ENCODE measurements at places on chromosomes 16 and 17.
A peak's percentile ranks its signal among the peaks of the same experiment; 100 is the strongest.

DNA sequence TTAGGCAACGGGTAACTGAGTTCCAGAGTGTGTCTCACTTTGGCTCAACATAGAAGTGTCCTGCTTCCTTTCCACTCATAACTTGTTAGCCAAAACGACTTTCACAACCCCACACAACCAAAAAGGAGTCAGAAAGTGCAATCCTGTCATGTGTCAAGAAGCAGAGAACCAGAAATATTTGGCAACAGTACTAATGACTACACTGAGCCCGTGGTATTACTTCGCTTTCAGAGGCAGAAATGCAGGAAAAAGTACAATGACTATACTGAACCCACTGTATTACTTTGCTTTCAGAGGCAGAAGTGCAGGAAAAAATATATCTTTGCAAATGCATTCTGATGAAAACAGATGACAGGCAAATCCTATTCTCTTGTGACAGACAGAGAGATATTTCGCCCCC lies 484.6 kb downstream of the KIF2B start:
- DNase-seq = no peak

DNA sequence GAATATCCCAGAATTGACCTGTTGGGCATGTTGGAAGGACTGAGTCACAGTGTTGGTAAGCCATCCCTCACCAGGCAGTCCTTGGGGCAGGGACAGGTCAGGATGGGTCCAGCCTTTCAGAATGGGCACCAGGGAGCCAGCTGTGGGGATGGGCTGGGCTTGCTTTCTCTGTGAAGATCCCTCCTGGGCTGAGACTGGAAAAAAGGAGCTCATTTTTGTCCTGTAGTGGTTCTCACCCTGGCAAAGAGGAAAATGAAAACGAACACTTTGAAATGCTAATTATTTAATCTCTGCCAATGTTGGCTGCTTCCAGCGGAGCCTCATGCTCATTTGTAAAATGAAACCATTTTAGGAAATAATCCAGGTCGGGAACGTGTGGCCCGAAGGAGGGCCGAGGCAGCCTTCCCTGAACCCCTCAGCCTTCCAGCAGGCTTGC lies 237.5 kb upstream of the SALL1 start:
- no peak for DNase-seq

DNA sequence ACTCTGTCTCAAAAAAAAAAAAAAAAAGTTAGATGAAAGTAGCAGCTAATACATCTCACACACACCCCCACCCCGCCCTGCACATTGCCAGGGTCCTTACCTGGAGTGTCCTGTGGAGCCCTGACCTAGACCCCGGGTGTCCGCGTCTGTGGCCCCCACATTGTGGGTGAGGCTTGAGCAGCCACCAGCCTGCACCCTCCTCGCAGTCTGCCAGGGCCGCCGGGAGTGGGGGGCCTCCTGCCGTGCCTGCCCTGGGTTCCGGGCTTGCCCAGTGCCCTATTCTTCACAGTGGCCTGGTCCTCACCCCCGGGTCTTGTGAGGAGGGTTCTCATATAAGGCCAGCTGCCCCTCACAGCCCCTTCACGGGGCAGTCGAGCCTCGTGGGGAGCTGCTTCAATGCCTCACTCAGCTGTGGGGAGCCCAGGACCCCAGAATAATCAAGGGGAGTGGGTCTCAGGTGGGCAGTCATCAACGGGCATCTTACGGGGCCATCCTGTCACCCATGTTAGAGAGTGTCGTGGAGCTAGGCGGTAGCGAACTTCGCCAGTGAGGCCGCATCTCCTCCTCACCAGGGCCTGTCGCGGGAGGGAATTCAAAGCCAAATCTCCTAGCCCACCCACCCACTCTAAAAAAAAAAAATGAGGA lies 85.9 kb upstream of the CHMP6 start:
- no peak for DNase-seq

- no peak for DNase-seq
These were observed 22.5 kb downstream of the SLC6A2 start for GRCh38 chr16:55678161-55678821.

- DNase-seq = no peak
These were observed 8.4 kb upstream of the TNS4 start for GRCh38 chr17:40509626-40510327.

DNA sequence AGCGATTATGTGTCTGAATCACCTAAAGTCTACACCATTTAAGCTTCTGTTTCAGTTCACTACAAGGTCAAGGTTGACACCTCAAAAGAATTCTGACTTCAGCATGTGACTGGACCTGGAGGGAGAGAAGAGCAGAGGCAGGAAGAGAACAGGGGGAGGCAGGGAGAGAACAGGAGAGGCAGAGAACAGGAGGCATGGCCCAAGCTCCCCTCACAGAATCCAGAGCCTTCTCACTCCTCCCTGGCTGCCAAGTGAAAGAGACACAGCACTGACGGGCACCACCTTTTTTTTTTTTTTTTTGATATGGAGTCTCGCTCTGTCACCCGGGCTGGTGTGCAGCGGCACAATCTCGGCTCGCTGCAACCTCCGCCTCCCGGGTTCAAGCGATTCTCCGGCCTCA lies 11.4 kb downstream of the GGA2 start:
- no peak for DNase-seq

DNA sequence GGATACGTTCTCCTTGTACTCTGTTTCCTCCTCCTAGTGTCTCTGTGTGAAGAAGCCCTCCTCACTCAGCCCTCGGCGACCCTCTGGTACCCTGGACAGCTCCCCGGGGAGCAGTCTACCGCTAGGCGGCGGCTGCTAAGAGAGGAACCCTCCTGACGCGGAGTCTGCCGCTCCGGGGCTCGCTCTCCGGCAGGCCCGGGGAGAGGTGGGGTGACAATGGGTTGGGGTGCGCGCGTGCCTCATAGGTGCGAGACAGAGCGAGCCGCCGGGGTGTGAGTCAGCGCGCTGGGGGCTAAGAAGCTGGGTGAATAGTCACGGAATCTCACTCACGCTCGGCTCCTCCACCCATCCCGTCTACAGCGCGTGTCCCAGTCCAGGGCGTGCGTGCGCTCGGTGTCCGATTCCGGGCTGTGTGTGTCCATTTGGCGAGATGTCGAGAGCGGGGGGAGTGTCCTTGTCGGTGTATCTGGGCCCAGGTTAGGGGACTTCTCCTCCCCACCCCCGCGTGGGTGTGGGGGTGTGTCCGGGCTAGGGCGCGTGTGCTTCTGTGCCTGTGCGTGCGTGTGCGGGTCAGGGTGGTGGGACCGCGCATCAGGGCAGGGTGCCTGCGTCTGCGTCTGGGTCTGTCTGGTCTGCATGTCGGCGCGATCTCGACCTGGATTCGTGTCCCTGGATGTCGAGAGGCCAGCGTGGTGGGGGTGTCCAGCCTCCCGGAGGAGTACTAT lies 577 bp upstream of the HS3ST2 start:
- peak; percentile 68 for DNase-seq

- DNase-seq = no peak
These were observed 152.4 kb downstream of the ABCC12 start for GRCh38 chr16:48003206-48003907.

DNA sequence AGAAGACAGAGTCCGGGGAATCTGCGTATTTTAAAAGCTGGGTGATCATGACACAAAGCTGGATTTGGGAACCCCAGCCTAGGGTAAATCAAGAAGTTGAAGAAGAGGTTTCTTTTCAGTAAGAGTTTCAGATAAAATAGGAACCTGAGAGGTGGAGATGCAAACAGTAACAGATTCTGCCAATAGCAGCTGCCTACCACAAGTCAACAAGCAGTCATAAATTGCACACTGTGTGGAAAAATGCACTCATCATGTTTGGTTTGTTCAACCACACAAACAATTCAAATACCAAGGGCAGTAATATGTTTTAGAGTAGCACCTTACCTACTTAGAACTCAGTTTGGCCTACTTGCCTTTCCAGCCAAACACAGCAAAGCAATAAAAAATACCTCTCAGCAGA lies 14.0 kb downstream of the MYO1D start:
- no peak for DNase-seq

DNA sequence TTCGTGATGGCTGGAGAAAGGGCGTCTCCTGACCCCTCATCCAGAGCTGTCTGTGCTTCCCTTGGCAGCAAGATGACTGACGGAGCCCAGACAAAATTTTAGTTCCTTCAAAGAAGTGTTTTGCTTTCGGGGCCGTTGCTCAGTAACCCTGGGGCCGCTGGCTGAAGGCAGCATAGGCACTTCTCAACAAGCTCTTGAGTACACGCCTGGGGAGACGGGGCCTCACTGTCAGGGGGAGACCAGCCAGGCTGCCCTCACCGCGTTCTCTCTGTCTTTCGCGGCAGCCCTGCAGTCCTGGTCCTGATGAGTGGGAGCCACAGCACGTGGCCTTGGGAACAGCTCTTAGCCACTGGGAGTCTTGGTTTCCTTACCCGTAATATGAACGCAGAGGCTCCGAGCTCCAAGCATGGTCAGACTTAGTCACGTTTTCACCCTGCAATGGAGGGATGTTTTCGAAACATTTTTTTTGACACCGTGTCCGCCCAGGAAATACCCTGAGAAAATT lies 86.0 kb downstream of the IRF8 start:
- no peak for DNase-seq

GRCh38 chr17:12402963-12403622 lies 262.6 kb upstream of the MYOCD start:
- no peak for DNase-seq

DNA sequence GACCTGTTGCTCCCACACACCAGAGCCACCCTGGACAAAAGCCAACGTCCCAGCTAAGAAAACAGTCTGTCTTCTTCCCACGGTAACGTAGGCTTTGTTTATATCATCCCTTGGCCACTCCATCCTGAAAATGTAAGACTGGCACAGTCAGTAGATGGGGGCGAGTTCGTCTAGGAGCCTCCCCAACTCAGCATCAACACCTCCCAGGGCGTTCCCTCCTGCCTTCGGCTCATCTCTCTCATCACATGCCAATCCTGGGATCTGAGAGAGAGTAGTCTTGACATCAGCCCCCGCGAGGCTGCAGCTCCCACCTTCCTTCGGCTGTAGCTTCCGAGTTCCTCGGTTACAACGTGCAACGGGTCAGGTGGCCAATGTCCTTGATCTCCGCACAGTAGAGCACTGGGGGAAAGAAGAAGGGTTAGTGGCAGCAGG lies 894 bp downstream of the RNF227 start:
- no peak for DNase-seq

DNA sequence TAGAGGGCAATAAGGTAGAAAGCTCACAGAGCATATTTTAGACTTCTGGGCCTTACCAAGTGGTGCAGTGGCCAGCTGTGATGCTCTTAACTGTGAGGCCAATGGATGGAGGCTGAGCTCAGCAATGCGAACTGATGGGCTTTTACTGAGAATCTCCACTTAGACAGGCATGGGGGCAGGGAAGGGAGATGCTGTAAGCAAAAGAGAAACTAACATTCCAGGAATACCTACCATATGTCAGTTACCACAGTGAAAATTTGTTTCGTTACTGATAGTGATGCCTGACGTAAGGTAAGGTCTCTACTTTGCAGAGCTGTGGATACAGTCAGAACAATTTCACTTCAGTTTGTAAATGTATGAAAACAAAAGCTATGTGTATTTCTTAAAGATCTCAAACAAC lies 250.6 kb upstream of the ZFHX3 start:
- peak; percentile 58 for DNase-seq

DNA sequence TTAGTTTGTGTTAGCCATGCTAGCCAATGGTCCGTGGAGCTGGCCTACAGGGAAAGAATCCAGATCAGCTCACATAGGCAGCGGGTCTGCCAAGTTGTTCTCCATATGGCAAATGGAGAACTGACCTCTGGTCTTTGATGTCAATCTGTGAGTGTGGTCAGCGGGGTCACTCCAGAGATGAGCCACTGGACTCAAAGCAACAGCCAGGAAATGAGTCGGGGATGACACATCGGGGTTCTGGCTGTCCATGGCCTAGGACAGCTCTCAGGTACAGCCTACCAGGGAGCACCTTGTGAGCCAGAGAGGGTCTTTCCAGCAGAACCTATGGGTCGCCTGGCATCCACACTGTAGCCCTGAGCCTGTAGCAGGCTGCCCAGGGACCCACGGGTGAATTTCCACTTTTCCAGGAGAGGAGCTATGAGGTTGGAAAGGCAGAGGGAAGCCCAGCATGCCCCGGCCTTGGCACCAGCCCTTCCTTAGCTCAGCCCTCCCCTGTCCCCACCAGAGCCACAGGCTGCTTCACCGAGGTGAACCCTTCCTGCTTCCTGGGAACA lies 203.0 kb upstream of the TNRC6C start:
- no peak for DNase-seq

DNA sequence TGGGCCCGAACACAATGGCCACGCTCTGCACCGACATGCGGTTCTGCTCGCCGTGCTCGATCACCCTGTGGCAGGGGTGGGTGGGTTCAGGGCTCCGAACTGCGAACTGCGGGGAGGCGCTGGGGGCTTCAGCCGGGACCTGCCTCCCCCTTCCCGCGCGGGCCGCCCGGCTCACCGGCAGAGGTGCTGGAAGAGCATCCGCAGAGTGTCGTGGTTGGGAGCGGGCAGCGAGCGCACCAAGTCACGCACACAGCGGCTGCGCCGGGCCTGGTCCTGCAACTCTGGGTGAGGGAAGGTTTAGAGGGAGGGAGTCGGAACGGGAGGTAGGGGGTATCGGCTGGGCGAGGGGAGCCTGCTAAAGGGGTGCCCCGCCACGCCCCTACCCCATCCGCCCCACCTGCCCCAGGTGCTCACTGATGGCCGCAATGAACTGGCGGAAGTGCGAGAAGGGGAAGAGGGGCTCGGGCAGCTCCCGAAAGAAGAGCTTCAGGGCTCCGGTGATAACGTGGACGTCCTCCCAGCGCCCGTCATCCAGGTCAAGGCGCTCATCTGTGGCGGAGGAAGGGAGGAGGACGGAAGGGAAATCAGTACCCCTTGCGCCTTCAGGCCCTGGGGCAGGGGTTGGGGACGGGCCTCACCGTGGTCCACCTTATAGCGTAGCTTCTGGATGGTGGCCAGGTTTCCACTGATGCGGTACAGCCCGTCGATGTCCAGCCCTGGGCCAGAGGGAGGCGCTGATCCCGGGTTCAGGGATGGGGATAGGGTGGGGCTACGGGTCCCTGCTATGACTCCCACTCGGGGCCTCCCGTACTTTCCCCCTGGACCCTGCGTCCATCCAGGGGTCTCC lies 36.9 kb downstream of the ARHGAP27 start:
- DNase-seq = no peak

DNA sequence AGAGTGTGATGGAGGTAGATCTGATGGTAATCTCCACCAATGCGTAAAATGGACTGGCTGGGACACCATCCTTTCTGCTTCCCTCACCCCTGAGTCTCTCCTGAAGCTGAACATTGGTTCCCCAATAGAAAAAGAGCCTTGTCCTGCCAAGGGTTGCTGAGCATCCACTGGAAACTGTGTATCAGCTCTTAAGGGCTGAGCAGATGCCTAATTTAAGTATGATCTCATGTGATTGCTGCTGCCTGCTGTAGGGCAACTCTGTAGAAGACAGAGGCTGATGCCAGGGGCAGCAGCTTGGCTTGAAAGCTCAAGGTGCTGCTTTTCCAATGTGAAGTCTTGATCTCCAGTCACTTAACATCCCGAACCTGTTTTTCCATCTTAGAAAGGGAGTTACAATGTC lies 310.3 kb upstream of the CCL2 start:
- DNase-seq = no peak

- DNase-seq = no peak
These were observed 31.5 kb downstream of the SLC7A5 start for GRCh38 chr16:87837627-87838289.

GRCh38 chr16:89986600-89986999 lies 32.7 kb downstream of the DBNDD1 start:
- DNase-seq = no peak
